Immature natural killer cell (primary cell): ENCODE measurements at places on chromosomes 16 and 17.
A peak's percentile ranks its signal among the peaks of the same experiment; 100 is the strongest.

DNA sequence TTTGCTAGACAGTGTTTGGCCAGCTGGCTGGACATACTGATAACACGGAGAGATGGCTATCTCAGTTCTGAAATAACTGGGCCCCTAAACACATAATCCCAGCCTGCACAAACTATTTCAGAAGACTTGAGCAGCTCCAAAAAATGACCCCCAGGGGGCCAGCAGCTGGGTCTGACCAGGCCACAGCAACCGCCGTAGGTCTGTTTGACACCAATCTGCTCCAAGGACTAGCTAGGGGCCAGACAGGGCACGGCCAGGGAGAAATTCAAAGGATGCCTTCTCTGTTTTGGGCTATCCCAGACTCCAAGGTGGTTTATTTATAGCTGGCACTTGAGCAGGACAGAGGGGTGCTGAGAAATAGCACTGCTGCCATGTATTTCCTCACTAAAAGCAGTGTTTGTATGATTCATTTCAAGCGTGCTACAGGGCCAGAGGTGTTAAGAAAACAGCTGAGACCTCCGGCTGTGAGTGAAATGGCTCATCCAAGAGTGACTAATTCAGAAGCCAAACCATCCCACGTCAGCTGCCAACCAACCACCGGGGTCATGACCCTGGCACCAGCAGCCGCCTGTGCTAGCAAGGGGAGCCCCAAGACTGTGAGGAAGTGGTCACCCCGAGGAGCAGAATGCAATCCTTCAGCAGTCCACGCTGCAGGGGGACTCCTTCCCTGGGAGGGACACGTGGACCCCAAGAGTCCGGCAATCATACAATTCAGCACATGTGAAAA, 5.7 kb downstream of the GGA2 start:
- DNase-seq = peak; percentile 86

DNA sequence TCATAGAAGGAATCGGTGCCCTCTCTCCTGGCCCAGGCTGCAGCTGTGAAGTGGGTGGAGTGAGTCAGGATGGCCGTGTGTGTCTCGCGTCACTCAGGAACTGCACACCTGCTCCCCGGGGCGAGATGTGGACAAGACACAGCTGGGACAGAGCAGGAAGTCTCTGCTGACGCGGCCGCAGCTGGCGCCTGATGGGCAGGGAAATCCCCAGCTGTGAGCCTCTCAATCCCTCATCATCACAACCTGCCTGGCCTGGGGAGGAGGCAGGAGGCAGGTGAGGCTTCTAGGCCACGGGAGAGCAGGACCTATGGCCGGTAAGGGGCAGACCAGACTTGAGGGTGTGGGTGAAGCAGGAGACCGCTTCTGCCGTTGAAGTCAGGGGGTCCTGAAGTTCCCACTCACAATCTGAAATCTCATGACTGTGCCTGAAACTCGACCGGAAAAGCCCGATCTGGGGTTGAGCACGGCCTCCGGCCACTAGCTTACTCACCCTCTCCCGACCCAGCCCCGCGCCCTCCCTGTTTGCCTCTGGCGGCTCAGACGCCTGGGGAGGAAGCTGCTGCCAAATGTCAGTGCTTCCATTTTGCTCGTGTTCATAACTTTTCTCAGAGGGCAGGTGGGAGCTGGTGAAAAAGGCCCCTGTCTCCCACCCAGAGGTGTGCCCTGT, 1.1 kb upstream of the TRPV3 start:
- no peak for DNase-seq

GRCh38 chr16:55002419-55002818, 71.8 kb downstream of the IRX5 start:
- no peak for DNase-seq

GRCh38 chr16:79132701-79133100, 467.8 kb downstream of the MAF start:
- no peak for DNase-seq

GRCh38 chr17:57868910-57869616, 19.2 kb upstream of the MRPS23 start:
- no peak for DNase-seq

GRCh38 chr17:50919321-50920040, 53.3 kb upstream of the TOB1 start:
- peak; percentile 68 for DNase-seq

DNA sequence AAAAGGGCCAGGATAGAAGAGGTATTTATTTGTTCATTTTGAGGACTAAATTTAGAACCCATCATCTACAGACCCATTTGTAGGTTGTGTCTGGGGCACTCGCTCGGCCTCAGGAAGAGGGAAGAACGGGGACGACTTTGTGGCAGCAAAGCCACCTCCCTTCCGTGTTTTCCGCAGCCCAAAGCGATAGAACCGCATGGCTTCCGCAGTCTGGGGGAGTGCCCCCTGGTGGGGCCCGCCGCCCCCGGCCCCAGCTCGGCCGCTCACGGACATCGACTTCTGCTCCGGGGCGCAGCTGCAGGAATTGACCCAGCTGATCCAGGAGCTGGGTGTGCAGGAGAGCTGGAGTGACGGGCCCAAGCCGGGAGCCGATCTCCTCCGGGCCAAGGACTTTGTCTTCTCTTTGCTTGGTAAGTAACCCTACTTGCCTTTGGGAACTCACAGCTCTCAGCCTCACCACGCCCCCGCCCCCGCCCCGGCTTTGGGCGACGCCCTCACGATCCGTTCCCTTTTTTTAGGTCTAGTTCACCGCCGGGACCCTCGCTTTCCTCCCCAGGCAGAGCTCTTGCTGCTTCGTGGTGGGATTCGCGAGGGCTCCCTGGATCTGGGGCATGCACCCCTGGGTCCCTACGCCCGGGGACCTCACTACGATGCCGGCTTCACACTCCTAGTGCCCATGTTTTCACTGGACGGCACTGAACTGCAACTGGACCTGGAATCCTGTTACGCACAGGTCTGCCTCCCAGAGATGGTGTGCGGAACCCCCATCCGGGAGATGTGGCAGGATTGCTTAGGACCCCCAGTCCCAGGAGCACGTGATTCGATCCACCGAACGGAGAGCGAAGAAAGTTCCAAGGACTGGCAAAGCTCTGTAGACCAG, 681 bp downstream of the TMEM102 start:
- no peak for DNase-seq

DNA sequence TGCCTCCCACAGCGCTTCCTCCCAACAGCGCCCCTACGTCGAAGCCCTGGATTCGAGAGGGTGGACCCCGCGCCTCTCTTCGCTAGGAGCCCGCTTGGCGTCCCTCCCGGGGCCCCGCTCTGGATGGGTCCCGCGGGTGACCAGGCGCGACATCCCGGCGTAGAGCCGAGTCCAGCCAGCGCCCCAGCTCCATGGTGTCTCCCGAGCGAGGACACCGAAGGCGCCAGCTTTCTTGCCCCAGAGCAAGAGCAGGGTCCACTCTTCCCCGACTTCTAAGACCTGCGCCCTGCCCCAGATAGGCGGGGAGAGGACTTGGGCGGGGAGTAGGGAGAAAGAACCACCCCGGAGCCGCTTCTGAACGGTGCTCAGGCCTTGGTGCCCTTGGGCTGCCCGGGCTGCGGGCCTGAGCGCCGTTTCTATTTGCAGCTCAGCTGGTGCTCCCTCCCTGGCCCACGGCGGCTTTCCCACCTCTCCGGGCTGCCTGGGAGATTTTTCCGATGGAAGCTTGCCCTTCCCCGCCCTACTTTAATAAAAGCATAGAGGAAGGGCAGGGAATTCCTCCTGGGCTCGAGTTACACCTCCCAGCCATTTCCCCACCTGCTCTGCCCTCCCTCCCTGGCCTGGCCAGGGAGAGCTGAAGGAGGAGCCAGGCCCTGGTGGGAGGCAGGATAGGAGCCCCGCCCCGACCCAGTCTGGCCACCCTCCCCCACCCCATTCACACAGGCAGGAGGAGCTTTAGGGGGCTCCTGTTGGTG, 1.8 kb downstream of the MMP15 start:
- DNase-seq = no peak

DNA sequence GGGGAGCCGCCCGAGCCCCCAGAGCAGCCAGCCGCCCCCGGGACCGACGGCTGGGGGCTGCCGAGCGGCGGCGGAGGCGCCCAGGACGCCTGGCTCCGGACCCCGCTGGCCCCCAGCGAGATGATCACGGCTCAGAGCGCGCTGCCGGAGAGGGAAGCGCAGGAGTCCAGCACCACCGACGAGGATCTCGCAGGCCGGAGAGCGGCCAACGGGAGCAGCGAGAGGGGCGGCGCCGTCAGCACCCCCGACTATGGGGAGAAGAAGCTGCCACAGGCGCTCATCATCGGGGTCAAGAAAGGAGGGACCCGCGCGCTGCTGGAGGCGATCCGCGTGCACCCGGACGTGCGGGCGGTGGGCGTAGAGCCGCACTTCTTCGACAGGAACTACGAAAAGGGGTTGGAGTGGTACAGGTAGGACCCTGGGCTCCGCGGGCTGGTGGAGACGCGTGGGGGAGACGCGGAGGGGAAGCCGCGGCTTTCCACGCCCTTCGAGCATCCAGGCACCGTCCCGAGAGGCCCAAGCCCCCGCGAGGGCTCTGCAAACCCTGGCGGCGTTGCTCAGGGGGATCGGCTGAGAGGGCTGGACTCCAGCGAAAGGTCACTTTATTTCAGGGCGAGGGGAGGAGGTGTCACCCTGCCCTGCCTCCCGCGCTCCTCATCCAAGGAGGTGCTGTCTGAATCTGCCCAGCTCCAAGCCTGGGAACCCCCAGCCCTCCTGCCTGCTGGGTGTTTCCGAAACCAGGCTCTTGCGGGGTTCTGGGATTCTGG, 1.2 kb downstream of the HS3ST4 start:
- no peak for DNase-seq

DNA sequence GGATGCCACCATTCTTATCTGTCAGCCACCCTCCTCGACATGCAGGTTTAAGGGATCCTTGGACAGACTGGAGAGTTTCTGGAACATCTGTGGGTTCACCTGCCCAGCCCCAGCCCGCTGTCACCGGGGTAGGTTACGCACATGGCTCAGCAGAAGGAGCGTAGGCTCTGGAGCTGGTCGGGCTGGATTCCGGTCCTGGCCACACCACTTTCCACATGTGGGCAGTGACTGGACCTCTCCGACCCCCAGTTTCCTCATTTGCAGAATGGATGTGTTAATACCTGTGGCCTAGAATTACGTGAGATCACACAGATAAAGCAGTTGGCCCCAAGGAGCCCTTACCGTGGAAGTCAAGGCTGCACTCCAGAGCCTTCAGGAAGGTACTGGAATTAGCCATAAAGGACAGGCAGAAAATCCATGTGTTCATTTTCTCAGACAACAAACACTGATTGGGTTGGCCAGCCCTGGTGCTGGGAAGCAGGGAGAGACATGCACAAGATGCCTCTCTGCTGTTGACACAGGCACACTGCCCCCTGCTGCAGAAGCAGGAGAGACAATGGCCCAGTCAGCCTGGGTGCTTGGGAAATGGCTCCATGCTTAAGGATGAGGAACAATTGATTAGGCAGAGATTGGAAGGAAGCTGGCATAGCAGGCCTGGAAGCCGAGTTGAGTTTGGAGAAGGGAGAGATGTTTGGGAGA, 58.8 kb downstream of the SF3B3 start:
- no peak for DNase-seq

- no peak for DNase-seq
Observed at GRCh38 chr16:81629896-81630634, 149.0 kb upstream of the PLCG2 start.

GRCh38 chr16:77298418-77299360, 99.5 kb downstream of the SYCE1L start:
- no peak for DNase-seq

- DNase-seq = no peak
Observed at GRCh38 chr16:79980650-79981521, 380.3 kb upstream of the MAF start.

GRCh38 chr17:70369391-70369790, 200.1 kb downstream of the KCNJ2 start:
- DNase-seq = no peak

DNA sequence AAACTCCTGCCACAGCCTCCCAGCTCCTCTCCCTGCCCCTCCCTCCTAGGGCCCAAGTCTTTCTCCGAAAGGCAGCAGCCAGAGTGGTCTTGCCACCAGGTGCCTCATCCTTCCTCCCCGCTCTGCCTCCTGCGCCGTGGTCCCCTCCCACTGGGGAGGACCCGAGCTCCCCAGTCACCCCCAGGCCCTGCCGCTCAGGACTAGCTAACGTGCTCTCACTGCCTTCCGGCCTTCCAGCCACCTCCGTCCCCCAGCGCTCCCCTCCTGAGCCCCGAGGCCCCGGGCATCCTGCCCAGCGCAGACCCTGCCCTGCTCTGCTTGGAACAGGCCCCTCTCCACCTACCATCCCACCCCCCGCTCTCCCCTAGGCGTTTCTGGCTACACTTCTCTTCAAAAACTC, 19.4 kb upstream of the COL1A1 start:
- DNase-seq = no peak

- no peak for DNase-seq
Observed at GRCh38 chr17:2363851-2364762, 26.8 kb downstream of the SGSM2 start.

GRCh38 chr16:60605176-60605575, 1431.1 kb downstream of the CDH8 start:
- no peak for DNase-seq

DNA sequence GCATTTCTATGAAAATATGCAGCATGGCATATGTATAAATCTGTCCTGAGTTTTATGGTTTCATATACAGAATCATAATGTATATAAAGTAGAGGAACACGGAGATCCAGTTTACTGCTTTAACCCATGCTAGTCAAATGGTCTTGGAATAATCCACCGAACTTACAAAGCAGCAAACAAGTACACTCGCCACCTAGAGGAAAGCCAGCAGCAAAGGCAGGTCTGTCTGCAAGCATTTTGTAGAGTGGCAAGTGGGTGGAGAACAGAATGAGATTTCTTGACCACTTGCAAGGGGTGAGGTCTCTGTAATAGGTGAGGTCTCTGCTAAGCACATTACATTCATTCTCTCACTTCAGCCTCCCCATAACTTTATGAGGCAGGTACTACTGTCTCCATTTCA, 308.3 kb downstream of the CA10 start:
- no peak for DNase-seq

- no peak for DNase-seq
Observed at GRCh38 chr17:79561486-79562133, 49.2 kb downstream of the RBFOX3 start.

GRCh38 chr17:8614988-8615387, 15.5 kb downstream of the MYH10 start:
- no peak for DNase-seq

- DNase-seq = no peak
Observed at GRCh38 chr17:9188367-9188766, 167.1 kb downstream of the NTN1 start.

DNA sequence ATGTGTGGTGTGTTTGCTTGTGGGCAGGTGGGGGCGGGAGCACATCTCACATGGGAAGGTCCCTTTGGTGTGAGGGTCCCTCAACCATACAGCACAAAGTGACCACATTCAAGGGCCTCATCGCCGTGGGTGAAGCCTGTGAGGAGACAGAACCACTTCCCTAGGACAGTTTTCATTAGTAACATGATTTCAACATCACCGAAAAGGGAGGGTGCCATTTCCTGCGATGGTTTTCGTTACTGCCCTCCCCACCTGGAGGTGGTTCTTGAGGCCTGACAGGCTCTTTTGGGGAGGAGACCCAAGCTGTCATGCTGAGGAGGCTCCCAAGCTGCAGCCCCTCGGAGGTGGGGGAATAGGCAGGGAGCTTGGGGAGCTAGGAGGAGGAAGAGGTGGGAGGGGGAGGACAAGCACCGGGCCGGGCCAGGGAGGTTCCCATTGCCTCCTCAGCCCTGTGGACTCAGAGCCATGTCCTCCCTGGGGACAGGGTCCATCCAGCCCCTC, 9.5 kb downstream of the CD300LB start:
- DNase-seq = peak; percentile 71
